ENCODE measurements at places on chromosomes 6 and 20.

GRCh38 chr6:143160015-143160414 lies 99.3 kb downstream of the AIG1 start:
- DNase-seq = no peak
- H3K27ac ChIP-seq = no peak overlapping the region
- no peak overlapping the region for H3K4me3 ChIP-seq

- no peaks in the 10 kb centered on the region for H3K4me1 ChIP-seq
- H3K27me3 ChIP-seq = no peaks in the 10 kb centered on the region
- no peak overlapping the region for H3K27ac ChIP-seq
- H3K36me3 ChIP-seq = no peaks in the 10 kb centered on the region
- DNase-seq = no peak
- H3K4me3 ChIP-seq = no peak overlapping the region
These were observed 226.0 kb downstream of the TPBG start for GRCh38 chr6:82589509-82590206.

DNA sequence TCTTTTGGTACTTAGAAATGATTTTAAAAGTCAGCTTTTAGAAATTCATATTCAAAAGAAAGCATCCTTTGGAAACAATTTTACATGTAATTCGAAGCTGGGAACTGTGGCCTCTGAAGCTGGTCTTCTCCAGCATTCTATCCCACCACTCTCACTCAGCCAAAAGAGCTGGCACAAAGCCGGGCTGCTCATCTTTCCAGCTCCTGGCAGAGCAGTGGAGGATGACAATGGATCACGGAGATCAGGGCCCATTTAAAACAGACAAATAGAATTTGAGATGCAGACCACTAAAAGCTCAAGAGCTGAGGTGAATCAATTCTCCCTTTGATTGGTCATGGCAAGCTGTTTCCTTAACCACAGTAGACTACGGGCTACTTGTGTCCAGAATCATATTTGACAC lies 60.6 kb downstream of the OTOR start:
- no peak overlapping the region for H3K4me3 ChIP-seq
- H3K27me3 ChIP-seq = peaks cover 32% of the 10 kb centered on the region
- H3K27ac ChIP-seq = no peak overlapping the region

DNA sequence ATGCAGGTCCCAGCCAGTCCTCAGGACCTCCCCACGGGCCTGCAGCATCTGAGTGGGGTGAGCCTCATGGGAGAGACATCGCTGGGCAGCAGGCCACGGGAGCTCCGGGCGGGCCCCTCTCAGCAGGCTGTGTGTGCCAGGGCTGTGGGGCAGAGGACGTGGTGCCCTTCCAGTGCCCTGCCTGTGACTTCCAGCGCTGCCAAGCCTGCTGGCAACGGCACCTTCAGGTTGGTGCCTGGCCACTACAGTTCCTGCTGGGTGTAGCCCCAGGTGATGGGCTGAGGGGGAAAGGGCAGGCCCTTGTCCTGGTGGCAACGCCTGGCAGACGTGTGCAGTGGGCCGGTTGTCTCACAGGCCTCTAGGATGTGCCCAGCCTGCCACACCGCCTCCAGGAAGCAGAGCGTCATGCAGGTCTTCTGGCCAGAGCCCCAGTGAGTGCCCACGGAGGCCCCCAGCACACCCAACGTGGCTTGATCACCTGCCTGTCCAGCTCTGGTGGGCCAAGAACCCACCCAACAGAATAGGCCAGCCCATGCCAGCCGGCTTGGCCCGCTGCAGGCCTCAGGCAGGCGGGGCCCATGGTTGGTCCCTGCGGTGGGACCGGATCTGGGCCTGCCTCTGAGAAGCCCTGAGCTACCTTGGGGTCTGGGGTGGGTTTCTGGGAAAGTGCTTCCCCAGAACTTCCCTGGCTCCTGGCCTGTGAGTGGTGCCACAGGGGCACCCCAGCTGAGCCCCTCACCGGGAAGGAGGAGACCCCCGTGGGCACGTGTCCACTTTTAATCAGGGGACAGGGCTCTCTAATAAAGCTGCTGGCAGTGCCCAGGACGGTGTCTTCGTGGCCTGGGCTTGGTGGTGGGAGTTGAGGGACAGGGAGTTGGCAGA lies 787 bp upstream of the TNFRSF6B start:
- H3K4me1 ChIP-seq = peaks cover 35% of the 10 kb centered on the region
- DNase-seq = no peak
- peaks cover 3% of the 10 kb centered on the region for H3K27me3 ChIP-seq
- H3K27ac ChIP-seq = no peak overlapping the region
- H3K36me3 ChIP-seq = peaks cover 7% of the 10 kb centered on the region

- H3K27me3 ChIP-seq = no peaks in the 10 kb centered on the region
- no peaks in the 10 kb centered on the region for H3K36me3 ChIP-seq
- H3K27ac ChIP-seq = no peak overlapping the region
- no peak overlapping the region for H3K4me3 ChIP-seq
- DNase-seq = no peak
These were observed 64.3 kb downstream of the ANKS1A start for GRCh38 chr6:34953061-34954025.

DNA sequence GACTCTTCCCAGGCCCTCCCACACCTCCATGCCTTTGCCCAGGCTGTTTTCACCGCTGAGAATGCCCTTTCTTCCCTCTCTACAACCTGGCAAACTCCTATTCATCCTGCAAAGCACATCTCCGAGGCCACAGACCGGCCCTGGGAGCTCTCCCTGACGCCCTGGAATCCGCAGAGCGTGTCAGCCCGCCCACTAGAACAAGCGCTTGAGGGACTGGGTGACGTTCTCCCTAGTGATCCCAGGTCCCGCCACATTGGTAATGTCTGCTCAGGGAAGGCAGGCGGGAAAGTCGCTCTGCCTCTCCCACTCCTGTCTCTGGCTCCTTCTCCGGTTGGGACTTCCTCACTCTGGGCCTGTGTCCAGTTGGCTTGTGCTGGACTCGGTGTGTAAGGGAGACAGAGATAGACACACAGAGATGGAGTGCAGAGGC lies 61.6 kb downstream of the SRC start:
- H3K4me3 ChIP-seq = peak overlapping the region; percentile 3
- H3K27ac ChIP-seq = no peak overlapping the region
- DNase-seq = no peak
- H3K36me3 ChIP-seq = no peaks in the 10 kb centered on the region

DNA sequence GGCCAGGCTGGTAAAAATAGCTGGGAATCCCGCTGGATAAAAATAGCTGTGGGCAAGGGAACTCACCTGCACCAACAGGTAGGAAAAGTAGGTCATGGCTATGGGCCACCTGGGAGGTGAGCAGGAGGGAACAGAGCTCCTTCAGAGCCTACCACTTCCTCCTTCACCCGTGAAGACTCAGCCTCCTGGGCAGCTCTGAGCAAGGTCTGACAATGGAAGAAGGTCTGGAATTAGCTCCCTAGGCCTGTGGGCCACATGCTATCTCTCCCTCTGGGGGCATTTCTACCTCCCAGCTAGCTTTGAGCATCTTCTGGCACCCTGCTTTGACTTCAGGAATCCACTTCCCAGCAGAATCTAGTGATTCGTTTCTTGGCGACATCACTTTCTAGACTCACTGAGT lies 153.9 kb downstream of the MRPL14 start:
- no peak for DNase-seq
- peaks cover 8% of the 10 kb centered on the region for H3K27me3 ChIP-seq
- no peak overlapping the region for H3K4me3 ChIP-seq
- no peaks in the 10 kb centered on the region for H3K36me3 ChIP-seq
- no peak overlapping the region for H3K27ac ChIP-seq

GRCh38 chr6:136089876-136090275 lies 160.2 kb downstream of the MTFR2 start:
- H3K4me3 ChIP-seq = no peak overlapping the region
- peaks cover 2% of the 10 kb centered on the region for H3K27me3 ChIP-seq
- no peak overlapping the region for H3K27ac ChIP-seq
- no peaks in the 10 kb centered on the region for H3K36me3 ChIP-seq
- no peak for DNase-seq
- no peaks in the 10 kb centered on the region for H3K4me1 ChIP-seq

Data from activated naive CD8-positive, alpha-beta T cell treated with anti-CD3 and anti-CD28 coated beads, Interleukin-2, amount 50 U/mL, for 24 hours (primary cell).